DMS153 (cell line): ENCODE measurements at places on chromosomes 5 and 9.
A peak's percentile ranks its signal among the peaks of the same experiment; 100 is the strongest.

GRCh38 chr9:121075251-121076036 is 689 bp downstream of the CNTRL start:
- DNase-seq, result peak; percentile 34

- no peak for DNase-seq
These were observed 163.9 kb upstream of the RASA1 start for GRCh38 chr5:87103616-87104287.

DNA sequence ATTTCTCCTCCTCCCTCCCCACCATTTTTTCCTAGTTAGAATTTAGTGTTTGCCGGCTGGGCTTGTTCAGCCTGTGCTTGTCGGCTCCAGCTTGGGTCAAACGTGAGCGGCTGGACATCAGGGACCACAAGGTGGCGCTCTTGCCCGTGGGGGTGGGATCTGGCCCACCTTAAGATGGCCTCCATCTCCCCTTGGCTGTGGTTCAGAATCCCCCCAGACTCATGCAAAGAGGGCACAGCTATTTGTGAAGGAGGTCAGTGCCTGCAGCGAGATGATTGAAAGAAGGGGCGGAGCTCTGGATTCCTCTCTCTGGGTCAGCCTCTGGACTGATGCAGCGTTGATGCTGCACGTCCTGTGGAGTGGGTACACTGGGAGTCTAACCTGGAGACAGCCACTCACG is 283.3 kb upstream of the TUT7 start:
- DNase-seq, result no peak

DNA sequence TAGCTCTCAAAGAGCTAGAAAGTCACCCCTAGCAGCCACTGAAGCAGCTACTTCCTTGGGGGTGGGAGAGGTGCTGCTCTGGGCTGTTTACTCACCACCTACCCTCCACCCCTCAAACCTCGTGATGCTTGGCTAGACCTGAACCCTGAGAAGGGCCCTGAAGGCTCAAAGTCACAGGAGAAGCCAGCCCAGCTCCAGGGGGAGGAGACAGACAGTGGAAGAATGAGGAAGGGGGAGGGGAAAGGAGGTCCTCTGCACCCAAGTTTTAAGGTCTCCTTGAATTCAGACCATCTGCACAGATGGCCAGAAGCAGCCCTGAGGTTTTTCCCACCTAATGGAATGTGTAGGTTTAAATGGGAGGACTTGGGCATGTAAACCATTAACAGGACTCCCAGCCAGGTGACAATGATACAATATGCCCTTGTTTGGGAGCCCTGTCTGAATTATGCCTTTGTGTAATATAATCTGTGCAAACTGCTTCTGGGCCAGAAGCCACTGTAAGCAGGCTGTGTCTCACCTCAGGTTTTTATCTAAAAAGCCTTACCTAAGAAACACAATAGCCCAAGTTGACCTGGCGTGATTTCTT is 180.5 kb downstream of the PIK3R1 start:
- no peak for DNase-seq

DNA sequence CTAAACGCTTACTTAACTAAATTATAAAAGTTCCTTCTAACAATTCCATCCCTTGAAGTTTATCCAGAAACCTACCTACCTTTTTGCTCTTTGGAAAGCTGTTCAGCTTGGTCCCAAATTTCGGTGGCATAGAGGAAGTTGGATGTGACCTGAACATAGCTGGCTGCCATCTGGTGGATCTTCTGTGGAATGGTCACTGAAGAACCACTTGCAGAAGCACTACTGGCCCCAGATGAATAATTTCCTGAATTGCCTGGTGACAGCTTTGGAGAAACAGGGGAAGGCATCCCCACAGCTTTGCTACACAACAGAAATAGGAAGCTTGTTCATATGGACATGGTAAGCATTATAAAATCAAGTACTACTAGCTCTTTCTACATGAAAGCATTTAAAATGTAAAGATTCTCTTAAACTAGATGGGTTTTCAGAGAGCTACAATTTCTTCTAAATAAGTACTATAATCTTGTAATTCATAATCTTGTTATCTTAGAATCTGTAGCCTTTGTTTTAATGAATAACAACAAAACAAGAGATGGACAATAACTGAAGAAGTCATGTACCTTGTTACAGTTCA is 9.9 kb downstream of the LEAP2 start:
- DNase-seq, result peak; percentile 25

- DNase-seq, result no peak
These were observed 19.3 kb upstream of the GNPDA1 start for GRCh38 chr5:142032150-142032549.

DNA sequence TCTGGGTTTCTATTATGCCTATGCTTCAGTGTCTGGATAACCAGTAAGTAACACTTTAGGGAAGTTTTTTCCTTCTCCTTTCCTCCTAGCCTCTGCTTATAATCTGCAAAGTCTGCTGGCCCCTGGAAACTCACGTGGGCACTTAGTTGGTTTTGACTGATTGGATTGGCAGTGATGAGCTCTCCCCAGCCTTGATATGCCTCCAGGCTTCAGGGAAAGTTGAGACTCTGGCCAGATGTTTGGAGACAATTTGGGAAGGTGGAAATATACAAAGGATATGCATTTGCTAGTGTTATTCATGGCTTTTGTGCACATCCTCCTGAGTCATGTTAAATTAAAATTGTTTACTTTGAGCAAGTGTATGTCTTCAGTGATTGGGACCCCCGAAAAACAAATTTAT is 160.2 kb upstream of the IL12B start:
- no peak for DNase-seq

DNA sequence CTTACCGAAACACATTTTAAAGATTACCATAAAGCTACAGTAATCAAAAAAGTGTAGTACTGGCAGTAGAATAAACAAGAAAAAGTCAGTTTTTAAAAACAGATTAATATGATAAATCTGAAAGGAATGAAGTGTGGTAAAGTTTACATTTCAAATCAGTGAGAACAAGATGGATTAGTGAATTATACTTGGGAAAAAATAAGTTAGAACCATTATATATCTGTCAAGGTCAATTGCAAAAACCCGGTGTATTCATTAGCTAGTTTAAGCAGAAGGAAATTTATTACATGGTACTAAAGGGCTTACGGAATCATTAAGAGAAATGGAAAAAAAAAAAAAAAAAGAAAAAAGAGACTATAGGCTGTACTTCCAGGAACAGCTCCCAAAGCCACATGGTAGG is 164.3 kb downstream of the MUSK start:
- no peak for DNase-seq

GRCh38 chr5:72369301-72369700 is 49.1 kb downstream of the PTCD2 start:
- no peak for DNase-seq

- DNase-seq, result no peak
These were observed 18.6 kb upstream of the KDM4C start for GRCh38 chr9:6739218-6739617.

GRCh38 chr5:92371889-92372235 is 988.7 kb upstream of the ARRDC3 start:
- no peak for DNase-seq

- DNase-seq, result no peak
These were observed 50.2 kb downstream of the RICTOR start for GRCh38 chr5:39024005-39024404.

DNA sequence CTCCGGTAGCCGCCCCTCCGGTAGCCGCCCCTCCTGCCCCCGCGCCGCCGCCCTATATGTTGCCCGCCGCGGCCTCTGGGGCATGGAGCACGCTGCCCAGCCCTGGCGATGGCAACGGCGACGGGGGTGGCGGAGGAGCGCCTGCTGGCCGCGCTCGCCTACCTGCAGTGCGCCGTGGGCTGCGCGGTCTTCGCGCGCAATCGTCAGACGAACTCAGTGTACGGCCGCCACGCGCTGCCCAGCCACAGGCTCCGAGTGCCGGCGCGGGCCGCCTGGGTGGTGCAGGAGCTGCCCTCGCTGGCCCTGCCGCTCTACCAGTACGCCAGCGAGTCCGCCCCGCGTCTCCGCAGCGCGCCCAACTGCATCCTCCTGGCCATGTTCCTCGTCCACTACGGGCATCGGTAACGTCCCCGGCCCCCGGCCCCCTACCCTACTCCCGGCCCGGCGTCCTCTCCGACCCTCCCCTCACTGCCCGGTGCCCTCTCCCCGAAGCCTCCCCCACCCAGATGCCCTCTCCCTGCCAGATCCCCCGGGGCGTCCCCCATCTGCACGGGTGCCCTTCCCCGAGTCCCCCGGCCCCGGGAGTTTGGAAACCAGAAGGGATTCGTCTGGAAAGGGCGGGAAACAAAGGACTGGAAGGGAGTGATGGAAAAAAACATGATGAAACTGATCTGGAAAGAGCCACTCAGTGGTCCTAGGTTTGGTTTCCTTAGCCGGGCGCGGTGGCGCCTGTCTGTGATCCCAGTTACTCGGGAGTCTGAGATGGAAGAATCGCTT is 417 bp downstream of the SRD5A1 start:
- no peak for DNase-seq

- no peak for DNase-seq
These were observed 60.4 kb upstream of the TMEM252 start for GRCh38 chr9:68601081-68601480.

- DNase-seq, result no peak
These were observed 208.2 kb downstream of the SEC61B start for GRCh38 chr9:99430301-99430700.

- DNase-seq, result no peak
These were observed 1232.0 kb upstream of the CDH18 start for GRCh38 chr5:21219966-21220365.

- DNase-seq, result no peak
These were observed 55.8 kb downstream of the PDCD1LG2 start for GRCh38 chr9:5566054-5566618.

GRCh38 chr5:149486726-149487635 is 64.3 kb downstream of the CSNK1A1 start:
- DNase-seq, result no peak

- DNase-seq, result no peak
These were observed at the start of gene SH2D3C for GRCh38 chr9:127778280-127779135. Gene SH2D3C (minus strand): TSS chr9:127778666. CDS start chr9:127778627, 39 bp downstream.

GRCh38 chr5:68074048-68074632 is 141.4 kb upstream of the PIK3R1 start:
- DNase-seq, result peak; percentile 77

DNA sequence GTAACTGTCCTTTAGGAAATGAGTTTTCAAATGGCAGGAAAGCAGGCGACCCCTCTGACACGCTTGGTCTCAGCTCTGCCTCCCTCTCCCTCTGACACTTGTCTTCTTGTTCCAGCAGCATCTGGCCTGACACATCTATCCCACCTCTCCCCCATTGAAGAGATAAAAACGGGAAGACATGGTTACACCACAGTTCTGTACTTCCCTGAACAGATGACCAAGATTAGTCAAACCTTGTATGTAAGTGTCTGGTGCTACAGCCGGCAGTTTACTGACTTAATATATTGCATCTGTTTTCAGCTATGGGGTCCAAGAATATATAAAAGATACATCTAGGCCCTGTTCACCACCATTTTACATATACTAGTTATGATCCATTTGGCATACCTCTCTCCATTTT is 29.6 kb upstream of the MLLT3 start:
- no peak for DNase-seq

GRCh38 chr5:132669966-132670882 is 3.6 kb upstream of the IL4 start:
- DNase-seq, result no peak

- DNase-seq, result no peak
These were observed 4.8 kb downstream of the N4BP3 start for GRCh38 chr5:178117923-178118701.

DNA sequence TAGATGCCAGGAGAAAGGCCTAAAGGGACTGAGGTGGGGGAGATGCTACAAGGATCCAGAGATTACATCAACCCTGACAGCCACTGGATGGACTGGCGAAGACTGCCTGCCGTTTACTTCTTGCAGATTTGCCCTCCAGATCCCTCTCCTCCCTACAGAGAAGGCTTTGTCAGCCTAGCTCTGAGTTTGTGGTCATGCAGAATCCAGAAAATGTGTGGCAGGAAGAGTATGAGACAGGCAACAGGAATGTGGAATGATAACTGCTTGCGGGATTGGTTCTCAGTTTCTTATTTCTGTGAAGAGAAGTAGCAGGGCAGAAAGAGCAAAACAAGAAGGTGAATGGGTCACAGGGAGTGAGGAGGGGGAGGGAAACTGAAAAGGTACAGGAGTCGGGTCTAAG is 129.6 kb downstream of the TLE1 start:
- no peak for DNase-seq

DNA sequence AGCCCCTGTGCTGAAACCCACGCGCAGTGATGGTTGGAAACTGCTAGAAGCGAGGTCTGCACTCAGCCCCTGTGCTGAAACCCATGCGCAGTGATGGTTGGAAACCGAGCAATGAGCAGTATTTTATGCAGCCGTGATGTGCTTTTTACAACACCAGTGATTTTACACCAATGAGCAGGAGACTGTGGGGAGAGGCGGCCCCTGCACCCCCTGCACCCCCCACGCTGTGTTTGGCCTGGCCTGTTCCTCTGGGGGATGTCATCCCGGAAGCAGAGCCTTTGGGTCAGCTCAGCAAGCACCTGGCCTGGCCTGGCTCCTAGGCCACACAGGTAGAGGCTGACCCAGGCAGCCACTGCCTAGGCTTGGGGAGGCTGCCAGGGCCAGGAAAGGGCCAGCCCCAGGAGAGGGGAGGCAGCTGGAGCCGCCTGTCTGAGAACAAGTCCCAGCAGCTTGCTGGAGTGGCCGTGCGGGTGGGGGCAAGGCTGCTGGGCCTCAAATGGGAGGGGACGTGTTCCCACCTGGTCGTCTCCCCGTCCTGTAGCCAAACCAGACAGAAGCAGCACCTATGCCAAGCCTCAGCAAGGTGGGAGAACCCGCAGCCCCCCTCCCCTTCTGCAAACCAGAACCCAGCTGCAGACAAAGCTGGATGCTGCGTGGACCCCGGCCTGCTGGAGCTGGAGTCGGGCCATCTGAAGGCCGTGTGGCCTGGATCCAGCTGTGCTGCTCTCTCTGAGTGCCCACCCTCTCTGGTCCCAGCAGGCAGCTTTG is 46.8 kb downstream of the DBH start:
- no peak for DNase-seq

- no peak for DNase-seq
These were observed 148.0 kb downstream of the BRINP1 start for GRCh38 chr9:119221276-119221675.

- DNase-seq, result no peak
These were observed 356.2 kb downstream of the NPR3 start for GRCh38 chr5:33067291-33067690.

GRCh38 chr9:7756088-7756487 is 43.5 kb downstream of the DMAC1 start:
- no peak for DNase-seq

GRCh38 chr9:98860871-98861293 is 53.4 kb downstream of the GALNT12 start:
- no peak for DNase-seq

- DNase-seq, result no peak
These were observed 3.0 kb downstream of the LCP2 start for GRCh38 chr5:170294556-170294955.

- DNase-seq, result no peak
These were observed 5.1 kb downstream of the TYRP1 start for GRCh38 chr9:12698266-12698665.

GRCh38 chr5:172622091-172623046 is 18.7 kb upstream of the NEURL1B start:
- DNase-seq, result no peak
